ENCODE measurements at places on chromosomes 11 and 22.

- peak; percentile 21 for DNase-seq
Observed at GRCh38 chr11:122478986-122479385, 176.5 kb upstream of the UBASH3B start.

- DNase-seq: no peak
Observed at GRCh38 chr11:107183953-107184352, 165.7 kb upstream of the GUCY1A2 start.

DNA sequence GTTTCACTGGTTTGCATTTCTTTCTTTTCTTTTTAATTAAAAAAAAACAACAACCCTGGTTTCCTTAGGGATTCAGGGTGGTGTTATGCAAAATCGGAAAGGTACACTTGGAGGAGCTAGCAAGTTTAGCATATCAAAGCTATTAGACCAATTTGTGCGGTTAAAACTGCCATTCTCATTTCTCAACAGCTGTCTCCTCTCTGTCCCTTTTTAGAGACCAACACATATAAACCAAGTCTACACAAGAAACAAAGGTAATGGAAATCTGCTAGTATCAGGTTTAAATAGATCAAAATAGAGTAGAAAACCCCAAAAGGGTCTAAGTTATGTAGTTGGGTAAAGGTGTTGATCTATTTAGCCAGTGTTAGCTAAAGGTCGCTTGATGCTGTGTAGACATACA is 1.7 kb upstream of the SESN3 start:
- no peak for DNase-seq

DNA sequence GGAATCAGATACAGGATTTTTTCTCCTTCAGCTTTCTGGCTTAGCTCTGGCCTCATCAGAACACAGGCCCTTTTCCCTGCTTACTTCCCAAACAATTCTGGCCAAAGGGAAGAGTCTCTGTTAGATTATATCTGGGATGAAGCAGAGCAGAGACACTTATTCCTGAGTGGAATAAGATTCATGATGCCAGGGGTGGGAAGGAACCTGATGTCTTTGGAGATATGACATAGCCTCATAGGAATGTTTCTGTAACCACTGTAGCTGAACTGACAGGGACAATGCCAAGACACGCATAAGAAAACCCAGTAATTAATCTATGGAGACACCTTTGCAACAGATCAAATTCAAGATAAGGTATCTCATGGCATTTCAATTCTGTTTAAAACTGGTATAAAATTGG is 177.1 kb upstream of the RAG2 start:
- DNase-seq: peak; percentile 67

GRCh38 chr22:39721206-39722031 is 150.9 kb downstream of the CACNA1I start:
- no peak for DNase-seq

DNA sequence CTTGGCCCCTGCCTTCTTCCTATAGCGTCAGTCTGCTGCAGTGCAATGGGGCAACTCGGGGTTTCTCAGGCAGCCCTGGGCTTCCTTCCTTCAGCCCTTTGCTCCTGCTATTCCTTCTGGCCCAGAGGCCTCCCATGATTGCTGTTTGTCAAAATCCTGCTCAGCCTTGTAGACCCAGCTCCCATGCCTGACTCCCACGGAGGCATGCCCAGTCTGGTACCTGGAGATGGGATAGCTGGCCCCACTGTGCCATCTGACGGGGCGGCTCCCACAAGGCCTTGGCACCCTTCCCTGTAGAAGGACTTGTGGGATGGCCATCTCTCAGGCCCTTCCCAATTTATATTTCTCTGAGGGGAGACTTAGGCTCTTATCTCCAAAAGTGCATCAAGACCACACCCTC is 590 bp upstream of the CD6 start:
- DNase-seq: no peak

DNA sequence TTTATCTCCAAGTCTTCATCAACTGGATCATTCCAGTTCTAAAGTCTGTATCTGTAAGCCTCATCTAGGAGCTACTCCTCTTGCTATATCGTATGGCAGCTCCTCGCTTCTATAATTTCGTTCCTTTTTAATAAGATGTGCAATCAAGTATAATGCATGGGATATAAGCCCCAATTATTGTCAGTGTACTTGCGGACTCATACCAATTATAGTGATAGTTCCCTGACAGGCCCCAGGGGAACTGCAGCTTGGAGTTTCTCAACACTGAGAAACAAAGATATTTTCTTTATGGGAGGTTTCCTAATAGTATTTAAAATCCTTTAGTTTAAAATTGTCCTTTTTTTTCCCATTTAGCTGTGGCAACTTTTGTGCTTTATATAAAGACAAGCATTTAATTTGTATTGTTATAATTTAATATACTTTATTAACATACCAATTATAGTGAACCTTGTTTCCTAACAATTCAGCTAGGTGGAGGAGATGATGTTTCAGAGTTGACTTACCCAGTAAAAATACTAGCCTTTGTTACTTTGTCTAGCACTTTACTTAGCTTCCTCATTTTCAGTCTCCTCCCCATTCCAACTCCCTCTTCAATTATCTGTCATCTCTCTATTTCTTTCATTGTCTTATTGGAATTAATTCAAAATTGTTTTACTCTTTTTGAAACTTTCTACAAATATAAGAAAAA is 25.3 kb upstream of the DDX17 start:
- no peak for DNase-seq

Data from GM23248 (cell line).